ENCODE measurements at places on chromosomes 2 and 18.

- no peak for DNase-seq
Measured at GRCh38 chr18:62157843-62158242, 29.0 kb downstream of the PIGN start.

GRCh38 chr2:68317971-68318913, 1.5 kb downstream of the CNRIP1 start:
- no peak for DNase-seq

- DNase-seq = no peak
Measured at GRCh38 chr2:8598295-8599165, 83.3 kb upstream of the ID2 start.

- DNase-seq = no peak
Measured at GRCh38 chr2:233074106-233074505, 14.0 kb downstream of the INPP5D start.

- no peak for DNase-seq
Measured at GRCh38 chr2:27435628-27436027, 6.6 kb upstream of the KRTCAP3 start.

DNA sequence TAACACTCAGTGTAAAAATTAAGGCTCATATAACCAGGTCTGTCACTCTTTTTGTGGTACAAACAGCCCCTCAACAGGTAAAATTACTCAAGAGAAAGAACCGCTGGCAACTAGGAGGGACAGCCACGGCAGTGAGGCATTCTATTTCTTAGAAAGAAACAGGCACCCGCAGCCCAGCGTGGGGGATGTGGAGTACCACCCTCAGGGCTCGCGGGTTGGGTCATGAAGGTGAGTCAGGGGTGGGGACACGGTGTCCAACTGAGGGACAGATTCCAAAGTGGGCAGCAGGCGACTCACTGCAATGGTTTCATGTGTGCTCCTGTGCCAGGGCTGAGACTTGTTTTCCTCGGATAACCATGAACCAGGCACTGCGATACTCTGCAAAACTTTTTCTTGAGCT, 129.4 kb downstream of the DTNB start:
- DNase-seq = no peak

DNA sequence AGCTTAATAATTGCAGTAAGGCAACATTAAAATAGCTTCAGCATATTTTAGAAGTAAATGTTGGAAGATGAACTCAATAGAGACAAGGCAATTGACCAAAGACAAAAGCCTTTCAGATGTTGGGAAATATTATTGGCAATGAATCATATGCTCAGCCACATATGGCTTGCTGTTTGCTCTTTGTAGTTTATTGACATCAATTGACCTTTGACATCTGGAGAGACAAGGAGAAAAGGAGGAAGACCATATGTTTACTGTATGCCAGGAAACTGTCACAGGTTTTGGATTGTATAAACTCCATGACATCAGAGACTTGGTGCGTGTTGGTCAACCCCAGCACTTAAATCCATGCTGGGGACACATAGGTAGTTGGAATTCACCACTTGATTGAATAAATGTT, 60.6 kb upstream of the SLC16A14 start:
- DNase-seq = no peak

- no peak for DNase-seq
Measured at GRCh38 chr18:79572848-79573451, 106.7 kb upstream of the CTDP1 start.

DNA sequence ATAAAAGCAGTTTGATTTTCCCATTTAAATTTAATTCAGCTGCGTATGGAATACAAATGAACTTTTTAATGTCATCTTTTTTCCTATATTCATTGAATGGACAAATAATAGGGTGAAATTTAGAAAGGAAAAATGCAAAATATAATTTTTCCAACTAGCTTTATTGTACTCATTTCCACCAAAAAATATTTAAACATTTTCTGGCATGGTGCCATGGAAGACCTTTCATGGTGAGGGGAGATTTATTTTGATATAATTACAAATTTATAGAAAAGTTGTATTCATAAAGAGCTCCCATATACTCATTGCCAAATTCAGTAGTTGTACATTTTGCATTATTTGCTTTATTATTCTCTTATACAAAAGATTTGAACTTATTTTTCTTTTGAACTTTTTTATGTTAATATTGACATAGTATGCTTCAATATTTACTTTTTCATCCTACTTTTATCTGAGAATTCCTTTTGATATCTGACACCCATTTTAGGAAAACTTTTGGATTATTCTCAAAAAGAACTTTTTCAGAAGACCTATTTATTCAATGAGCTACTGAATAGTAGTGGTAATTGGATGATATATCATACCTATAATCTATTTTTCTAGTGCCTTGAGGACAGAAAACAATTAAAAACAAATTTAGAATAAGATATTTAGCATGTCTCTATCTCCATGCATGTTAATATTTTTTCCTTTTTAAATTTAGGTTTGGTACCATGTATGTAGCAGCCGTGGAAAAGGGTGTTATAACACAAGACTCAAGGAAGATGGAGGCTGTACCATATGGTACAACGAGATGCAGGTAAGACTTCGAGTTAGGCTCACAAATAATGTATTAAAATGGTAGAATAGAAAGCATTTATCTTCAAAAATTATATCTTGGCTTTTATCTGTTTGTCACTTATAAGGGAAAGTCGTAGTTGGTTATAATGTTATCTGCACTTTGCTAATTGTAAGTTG, 37.5 kb downstream of the DDX1 start:
- DNase-seq = no peak

- no peak for DNase-seq
Measured at GRCh38 chr2:191204433-191204832, 40.8 kb upstream of the MYO1B start.

DNA sequence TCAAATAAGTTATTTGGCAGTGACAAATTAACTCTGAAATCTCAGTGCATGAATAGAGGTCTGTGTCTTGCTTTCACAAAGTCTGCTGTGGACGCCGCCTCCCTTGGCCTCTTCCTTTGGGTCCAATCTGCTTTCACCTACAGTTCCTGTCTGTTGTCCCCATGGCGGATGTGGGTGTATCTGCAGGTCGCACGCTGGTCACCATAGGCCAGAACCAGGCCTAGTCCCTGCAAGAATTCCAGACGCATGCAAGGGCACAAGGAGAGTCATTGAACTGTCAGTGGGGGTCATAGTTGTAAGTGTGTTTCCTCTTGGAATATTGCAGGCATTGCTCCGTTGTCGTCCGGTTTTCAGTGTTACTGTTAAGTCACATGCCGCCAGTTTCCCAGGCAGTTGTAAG, 7.4 kb downstream of the SOCS6 start:
- DNase-seq = no peak

DNA sequence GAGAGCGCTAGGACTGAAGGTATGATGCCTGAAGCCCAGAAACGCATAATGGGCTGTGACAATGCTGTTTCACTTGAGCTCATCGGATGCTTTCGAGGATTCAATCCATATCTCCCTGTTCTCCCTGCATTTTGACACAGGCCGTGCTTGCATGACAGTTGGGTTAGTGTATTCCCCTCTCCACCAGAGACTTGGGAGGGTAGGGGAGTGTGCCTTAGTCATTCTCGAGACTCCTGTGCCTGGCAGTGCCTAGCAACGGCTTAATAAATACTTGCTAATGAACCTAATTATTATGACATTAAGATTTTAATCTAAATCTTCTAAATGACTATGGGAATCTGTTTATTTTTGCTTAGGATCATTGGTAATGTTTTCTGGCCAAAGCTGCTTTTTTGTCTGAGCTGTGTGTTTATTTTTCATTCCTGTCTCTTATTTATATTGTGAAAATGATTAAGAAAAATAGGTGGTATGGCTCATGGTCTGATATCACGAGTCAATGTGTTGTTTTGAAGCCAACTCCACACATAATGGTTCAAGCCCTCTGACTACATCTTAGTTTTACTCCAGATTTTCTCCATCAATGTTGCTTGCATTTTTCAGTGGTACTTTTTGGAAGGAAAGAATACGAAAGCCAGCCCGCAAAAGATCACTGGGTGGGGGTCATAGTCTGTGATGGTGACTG, 61.3 kb downstream of the NEDD4L start:
- no peak for DNase-seq

GRCh38 chr18:23835506-23835905, 146.3 kb downstream of the LAMA3 start:
- DNase-seq = no peak

- DNase-seq = no peak
Measured at GRCh38 chr18:10234912-10235660, 219.3 kb upstream of the APCDD1 start.

DNA sequence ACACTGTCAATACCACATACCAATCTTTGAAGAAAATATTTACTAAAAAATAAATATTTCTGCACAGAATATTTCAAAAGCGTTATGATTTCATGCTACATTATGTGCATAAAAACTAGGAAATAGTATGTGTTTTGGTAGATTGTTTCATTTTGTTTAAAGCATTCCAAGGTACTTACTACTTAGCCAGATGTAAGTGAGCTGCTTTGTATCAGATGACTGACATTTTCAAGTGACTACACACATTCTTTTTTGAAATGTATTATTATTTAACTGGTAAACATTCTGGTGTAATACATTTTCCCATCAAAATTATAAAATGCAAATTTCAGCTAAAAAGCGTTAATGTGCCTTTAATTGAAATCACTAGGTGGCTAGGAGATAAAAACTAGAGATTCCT, 21.5 kb downstream of the GCA start:
- no peak for DNase-seq

DNA sequence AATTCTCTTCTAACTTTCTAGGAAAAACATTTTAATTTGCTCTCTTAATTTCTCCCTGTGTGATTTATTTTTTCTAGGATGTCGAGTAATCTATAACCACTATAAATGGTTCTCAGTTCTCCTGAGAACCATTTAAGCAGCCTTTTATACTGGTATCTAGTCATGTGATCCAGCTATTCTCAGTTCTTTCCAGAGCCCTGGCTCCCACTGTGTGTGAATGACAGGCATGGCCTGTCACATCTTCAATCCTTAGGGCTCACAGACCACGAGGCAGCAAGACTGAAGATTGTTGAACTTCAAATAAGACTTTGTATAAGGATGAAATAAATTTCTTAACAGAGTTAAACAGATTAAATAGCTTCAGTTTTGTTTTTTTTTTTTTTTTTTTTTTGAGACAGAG, 219.4 kb downstream of the HNMT start:
- DNase-seq = no peak

GRCh38 chr2:146366276-146366675, 1478.6 kb upstream of the ACVR2A start:
- DNase-seq = no peak

DNA sequence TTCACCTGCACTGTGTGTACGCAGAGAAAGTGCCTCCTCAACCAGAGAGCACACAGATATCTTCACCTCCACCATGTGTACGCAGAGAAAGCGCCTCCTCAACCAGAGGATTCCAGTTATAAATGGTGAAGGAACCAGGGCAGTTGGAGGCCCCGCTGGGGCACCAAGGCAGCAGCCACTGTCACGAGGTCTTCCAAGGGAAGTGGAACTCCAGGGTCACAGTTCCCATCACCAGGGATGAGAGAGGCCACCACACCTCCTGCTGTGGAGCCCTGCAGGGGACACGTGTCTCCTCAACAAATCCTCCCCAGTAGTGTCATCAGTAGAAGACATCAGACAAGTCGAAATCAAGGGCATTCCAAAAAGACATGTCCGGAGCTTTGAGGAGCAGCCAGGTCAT, 28.2 kb upstream of the NFATC1 start:
- no peak for DNase-seq

DNA sequence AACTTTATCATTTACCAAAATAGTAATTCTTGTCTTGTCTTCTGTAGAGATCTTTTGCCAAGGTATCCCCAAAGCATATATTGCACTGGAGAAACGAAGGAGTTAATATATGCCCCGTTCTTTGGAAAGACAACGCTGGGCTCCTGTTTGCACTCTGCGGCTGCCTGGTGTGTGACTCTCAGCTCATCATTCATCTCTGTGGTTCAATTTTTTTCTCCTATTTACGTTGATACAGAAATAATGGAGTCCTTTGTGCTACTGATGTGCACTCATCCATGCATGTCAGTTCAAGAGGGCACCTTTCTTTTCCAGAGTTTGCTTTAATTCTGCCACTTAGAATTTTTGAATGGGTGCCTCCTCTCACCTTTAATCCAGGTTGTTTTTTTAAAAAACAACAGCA, 655.5 kb downstream of the DCDC2C start:
- DNase-seq = peak; percentile 42

GRCh38 chr2:232412986-232413385, 6.3 kb downstream of the ALPG start:
- no peak for DNase-seq

DNA sequence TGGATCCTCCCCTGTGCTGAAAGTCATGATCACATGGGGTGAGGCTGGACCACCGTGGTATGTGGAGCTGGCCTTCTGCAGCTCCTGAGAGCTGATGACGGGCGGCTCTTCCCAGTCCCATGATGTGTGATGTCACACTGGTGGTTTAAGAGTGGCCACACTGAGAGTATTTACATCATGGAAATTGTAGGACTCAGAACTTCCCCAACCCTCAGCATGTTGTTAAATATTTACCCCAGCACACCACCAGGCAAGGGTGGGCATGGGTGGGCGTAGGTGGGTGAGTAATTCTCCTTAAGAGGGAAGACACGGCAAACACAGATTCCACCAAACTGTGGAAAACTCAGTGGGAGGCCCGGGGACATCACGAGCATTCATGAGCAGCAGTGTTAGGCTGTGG, 106.8 kb downstream of the ALPK2 start:
- no peak for DNase-seq

- DNase-seq = peak; percentile 12
Measured at GRCh38 chr2:174939046-174939445, 66.1 kb downstream of the CHN1 start.

- no peak for DNase-seq
Measured at GRCh38 chr2:25190536-25190935, 22.2 kb upstream of the POMC start.

DNA sequence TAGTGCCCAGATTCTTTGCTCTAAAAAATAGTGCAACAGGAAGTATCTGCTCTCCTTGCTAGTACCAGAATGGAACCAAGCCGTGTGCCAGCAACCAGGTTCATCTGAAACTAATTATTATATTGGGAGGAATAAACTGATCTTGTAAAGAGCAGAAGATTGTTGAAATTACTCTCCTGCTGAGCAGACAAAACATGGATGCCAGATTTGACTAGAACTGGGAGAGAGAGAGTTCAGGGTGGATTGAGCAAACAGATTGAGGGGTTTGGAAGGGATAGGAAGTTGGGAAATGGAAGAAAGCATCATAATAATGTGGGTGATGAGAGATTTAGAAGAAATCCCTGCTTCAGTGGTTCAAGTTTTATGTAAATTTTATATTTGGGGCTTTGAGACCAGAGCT, 160.1 kb upstream of the RASGRP3 start:
- DNase-seq = no peak

- DNase-seq = no peak
Measured at GRCh38 chr2:160343404-160343803, 143.3 kb upstream of the ITGB6 start.

DNA sequence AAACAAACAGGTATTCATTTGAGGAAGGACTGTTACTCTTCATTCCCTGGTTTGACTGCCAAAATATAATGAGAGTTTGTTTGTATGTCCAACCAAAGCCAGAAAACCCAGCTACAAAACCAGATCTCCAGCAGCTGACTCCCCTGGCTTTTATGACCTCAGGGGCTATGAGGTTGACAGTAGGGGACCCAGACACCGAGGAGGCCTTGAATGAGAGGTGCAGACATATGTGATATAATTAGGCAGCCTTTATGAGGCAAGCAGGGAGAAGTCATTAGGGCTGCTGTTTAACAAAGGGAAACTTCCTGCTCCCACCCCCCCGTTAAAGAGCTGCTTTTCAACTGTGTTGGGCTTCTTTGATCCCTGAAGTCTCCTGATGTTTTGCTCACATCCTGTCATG, 236.7 kb downstream of the SLC4A3 start:
- DNase-seq = no peak

- DNase-seq = no peak
Measured at GRCh38 chr18:62850619-62851306, 135.4 kb downstream of the PHLPP1 start.

GRCh38 chr2:237625777-237626176, 1.6 kb upstream of the LRRFIP1 start:
- no peak for DNase-seq
